ENCODE measurements at places on chromosomes 13 and 19. TPM values are rescaled to one million over a fixed set of nuclear protein-coding genes. Genes with fewer than 3 reads are reported as not detected.

- DNase-seq, result no peak
Measured at GRCh38 chr13:37375724-37376123, 222.8 kb downstream of the POSTN start.

DNA sequence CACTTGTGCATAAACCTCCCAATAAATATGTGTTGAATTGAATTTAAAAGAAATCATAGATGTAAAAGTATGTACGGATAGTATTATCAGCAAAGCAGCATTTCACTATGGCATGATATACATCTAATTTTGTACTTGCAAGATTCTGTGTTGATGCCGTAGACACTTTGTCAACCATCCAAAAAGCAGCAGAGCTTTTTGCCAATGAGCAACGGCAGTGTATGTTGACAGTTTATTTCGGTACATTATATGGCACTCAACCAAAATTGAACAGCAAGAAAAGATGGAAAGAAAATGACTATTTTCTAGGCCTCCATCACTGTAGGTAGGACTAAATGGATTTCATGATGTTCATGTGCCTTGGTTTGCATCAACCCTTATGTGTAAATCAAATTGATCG lies 543.7 kb downstream of the DACH1 start:
- no peak for DNase-seq

- DNase-seq, result no peak
Measured at GRCh38 chr13:71772361-71772760, 94.6 kb downstream of the DACH1 start.

DNA sequence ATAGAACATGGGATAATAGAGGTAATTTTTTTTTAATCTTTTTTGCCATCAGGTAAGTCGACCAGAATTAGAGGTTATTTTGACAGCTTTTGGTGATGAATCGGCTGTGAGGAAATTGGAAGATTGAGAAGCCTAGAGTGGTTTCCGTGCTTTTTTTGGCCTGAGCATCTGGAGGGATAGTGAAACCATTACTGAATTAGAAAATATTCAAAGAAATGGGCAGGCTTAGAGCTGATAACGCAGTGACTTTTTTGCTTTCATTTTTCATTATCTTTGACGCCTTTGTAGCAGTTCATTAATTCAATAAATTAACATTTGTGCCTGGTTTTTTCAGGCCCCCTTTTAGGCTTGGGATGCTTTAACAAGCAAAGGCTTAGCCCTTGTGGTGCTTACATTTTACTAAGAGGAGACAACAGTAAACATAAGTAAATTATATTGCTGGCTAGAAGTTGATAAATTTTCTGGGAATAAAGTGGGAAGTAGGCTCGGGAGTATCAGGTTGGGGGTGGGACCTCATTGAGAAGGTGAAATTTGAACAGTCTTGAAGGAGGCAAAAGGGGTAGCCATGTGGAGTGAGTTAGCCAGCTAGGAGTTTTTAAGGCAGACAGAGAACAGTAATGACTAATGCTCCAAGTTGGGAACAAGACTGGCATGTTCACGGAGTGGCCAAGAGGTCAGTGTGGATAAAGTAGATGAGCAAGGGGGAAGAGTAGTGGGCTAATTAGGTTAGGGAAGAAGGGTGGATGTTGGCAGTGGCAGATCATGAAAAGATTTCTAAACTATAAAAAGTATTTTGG lies 36.5 kb downstream of the GTF2F2 start:
- no peak for DNase-seq

- DNase-seq, result no peak
Measured at GRCh38 chr19:11242025-11242424, 2.6 kb downstream of the ANGPTL8 start.

DNA sequence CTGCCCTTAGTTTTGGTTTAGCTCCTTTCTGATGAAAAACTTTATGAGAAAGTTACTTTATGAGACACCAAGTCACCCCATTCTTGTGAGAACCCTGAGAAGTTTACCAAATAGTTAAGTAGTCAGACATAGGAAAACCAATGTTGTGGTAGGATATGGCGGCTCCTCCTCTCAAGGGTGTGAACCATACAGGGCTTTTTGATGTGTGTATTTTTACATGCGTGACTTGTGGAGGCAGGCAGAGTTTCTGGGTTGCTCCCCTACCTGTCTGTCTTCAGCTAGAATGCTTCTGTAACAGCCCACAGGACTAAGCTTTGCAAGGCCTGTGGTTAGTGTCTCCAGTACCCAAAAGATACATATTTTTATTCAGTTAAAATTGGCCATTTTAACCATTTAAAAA lies 18.3 kb downstream of the UBAC2 start:
- no peak for DNase-seq

GRCh38 chr13:25847635-25848626 lies 203.9 kb downstream of the SHISA2 start:
- DNase-seq, result no peak

DNA sequence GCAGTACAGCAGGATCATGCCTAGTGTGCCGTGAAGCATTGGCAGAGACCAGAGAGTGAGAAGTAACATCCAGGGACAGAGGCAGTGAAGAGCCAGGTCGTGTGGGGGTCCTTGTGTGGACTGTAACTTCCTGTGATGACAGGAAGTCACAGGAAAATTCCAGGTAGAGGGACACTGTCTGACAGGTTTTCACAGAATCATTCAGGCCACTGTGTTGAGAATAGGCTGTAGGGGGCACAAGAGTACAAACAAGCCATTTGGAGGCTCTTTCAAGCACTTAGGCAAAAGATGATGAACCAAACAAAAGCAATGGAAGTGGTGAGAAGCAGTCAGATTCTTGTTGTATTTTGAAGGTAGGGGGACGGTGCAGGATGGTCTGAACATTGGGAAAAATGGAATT lies 46.4 kb downstream of the N4BP2L1 start:
- no peak for DNase-seq

GRCh38 chr19:3065675-3066357 lies 3.5 kb upstream of the TLE5 start:
- DNase-seq, result no peak

GRCh38 chr13:33026489-33027152 lies 10.4 kb downstream of the KL start:
- no peak for DNase-seq

DNA sequence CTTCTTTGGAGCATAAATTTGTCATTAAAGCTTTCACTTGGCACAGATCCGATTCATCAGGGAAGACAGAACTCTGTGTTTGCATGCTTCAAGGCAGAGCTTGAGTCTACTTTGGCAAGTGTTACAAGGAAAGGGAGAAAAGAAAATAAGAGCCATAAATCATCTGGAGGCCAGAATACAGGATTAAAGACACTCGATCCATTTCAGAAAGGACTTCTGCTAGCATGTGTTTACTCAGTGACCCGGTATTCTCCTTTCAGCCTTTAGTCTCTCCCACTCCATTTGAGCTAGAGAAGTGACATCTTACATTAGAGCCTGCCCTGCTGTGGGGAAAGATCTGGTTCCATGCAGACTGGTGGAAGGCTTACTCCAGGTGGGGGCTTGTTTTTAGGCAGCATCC lies 306.4 kb downstream of the KLF5 start:
- no peak for DNase-seq

DNA sequence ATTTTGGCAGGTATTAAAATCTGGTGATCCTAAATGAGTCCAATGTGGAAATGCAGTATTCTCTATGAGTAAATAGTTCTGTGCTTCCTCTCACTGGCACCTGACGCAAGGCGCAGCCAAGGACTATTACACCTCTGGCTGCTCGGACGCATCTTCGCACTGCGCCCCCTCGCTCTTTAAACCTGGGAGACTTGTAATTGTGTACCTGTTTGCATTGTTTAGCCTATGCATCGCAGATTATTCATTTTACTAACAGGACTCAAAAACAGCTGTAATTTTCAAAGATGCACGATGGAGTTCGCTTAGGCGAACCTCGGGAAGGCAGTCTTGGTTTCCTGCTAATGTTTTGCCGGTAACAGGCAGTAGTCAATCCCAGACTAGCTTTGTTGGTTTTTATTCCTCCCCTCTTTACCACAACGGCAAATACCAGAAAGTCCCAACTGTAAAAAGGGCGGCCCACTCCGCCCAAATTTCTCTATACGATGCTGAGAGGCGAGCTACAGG lies 113.2 kb downstream of the KCNRG start:
- peak; percentile 13 for DNase-seq

- DNase-seq, result no peak
Measured at GRCh38 chr13:62799038-62799535, 1383.4 kb upstream of the PCDH20 start.

- DNase-seq, result no peak
Measured at GRCh38 chr13:30862707-30863106, 43.4 kb upstream of the MEDAG start.

DNA sequence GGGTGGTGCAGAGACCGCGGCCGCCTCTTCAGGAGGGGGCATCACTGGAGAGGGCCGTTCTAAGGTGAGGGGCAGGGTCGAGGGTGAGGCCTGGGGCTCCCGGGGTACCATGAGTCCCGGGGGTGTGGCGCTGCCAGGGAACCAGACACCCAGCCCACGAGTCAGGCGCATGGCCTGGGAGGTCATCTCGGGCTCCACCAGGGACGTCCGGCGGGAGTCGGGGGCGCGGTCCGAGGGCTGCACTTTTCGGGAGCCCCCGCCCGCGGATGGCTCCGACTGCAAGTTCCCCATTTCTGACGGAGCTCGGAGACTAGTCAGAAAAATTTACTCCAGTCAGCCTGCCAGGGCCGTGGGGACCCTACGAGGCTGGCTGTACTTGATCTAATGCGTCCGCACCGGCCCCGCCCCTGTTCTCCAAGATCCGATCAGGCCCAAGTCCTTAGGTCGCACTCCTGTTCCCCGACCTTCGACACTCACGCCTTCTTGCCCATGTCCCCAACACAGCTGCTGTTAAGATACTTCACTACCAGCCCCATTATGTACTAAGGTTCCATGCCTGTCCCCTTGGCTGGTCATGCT lies 774 bp downstream of the GGN start:
- no peak for DNase-seq

- DNase-seq, result no peak
Measured at GRCh38 chr13:42892760-42893159, 99.3 kb downstream of the EPSTI1 start.

- no peak for DNase-seq
Measured at GRCh38 chr13:39385621-39386231, 217.3 kb downstream of the LHFPL6 start.

- no peak for DNase-seq
Measured at GRCh38 chr13:19183676-19184075, 2.1 kb upstream of the TUBA3C start.

DNA sequence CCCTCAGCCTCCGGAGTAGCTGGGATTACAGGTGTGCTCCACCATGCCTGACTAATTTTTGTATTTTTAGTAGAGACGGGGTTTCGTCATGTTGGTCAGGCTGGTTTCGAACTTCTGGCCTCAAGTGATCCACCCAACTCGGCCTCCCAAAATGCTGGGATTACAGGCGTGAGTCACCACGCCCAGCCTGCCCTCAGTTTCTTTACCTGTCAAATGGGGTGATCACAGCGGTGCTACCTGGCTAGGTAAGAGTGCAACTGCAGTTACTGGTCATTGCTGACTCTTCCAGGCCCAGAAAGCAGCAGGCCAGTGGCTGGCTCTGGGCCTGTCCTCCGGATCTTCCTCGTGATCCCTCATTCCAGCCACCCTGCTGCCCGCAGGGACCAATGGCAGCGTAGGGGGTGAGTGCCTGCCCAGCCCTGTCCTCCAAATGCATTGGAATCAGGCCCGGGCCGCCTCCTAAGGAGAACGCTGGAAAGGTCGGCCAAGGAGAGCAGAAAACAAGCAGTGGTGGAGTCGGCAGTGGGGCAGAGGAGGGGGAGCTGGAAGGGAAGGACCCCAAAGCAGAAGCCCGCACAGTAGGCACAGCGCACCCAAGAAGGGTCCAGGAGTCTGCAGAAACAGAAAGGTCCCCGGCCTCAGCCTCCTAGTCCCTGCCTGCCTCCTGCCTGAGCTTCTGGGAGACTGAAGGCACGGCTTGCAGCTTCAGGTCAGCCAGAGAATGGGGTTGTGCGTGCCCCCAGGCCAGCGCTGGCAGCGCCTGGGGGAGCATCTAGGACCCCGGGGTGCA lies 1.8 kb upstream of the SLC27A1 start:
- DNase-seq, result no peak

GRCh38 chr13:49567491-49567890 lies 17.9 kb downstream of the RCBTB1 start:
- DNase-seq, result no peak

GRCh38 chr19:43562698-43563241 lies 12.6 kb downstream of the XRCC1 start:
- no peak for DNase-seq

DNA sequence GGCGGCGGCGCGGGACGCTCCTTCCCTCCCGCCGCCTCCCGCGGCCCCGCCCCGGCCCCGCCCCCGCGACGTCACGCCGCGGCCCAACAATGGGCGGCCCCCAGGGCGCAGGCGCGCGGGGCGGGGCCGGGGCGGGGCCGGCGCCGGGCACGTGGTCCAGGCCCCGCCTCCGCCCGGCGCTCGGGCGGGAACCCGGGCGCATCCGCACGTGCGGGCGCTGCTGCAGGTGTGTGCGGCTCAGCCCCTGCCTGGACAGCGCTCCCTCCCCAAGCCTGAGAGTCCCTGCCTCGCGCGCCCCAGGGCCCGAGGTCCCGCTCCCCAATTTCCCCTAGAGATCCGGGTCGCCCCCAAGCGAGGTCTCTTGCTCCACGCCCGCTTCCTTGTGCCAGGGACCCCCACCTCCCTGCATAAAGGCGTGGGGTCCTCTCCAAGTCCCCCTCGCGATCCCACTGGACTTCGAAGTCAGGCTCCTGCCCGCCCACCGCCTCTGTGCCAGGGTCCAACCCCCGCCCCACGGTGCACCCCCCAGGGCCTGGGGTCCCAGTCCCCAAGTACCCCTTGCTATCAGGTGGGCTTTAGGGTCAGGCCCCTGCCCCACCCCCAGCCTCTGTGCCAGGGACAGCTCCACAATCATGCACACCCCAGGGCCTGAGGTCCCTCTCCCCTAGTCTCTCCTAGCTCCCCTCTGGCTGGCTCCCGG lies at the start of gene MEX3D:
Gene MEX3D, minus strand, starts transcription at position 6 of the 700 bp plus-strand sequence. CDS start 267 bp downstream, outside the sequence.
- DNase-seq, result peak; percentile 61

- no peak for DNase-seq
Measured at GRCh38 chr13:31987535-31988170, 43.9 kb upstream of the FRY start.

DNA sequence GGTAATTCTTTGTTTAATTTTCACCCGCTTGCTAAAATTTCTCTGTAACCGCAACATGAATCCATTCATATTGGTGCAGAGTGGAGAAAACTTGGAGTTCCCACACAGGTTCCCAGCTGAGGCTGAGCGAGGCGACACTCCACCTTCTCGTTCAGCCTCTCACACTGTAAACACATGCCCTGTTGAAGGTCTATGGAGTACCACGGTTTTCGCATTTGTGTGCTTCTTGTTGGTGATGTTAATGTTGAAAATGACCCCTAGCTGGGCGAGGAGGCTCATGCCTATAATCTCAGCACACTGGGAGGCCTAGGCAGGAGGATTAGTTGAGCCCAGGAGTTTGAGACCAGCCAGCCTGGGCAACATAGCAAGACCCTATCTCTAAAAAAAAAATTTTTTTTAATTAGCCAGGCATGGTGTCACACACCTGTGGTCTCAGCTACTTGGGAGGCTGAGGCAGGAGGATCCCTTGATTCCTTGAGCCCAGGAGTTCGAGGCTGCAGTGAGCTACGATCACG lies 67.2 kb downstream of the ARHGEF18 start:
- no peak for DNase-seq

SPRY2 gene
- 53.8 TPM for polyA plus RNA-seq

UFM1 gene
- 104 TPM for polyA plus RNA-seq

ZIK1 gene
- 17.0 TPM for polyA plus RNA-seq

LILRB1 gene
- 1.00 TPM for polyA plus RNA-seq

ZNF296 gene
- polyA plus RNA-seq, result 0.96 TPM

CFAP97D2 gene
- polyA plus RNA-seq, result not detected

GJB6 gene
- polyA plus RNA-seq, result 2.3 TPM

ZIC2 gene
- polyA plus RNA-seq, result not detected

IZUMO2 gene
- 0.37 TPM for polyA plus RNA-seq

NAXD gene
- 41.7 TPM for polyA plus RNA-seq

TMEM145 gene
- polyA plus RNA-seq, result 0.76 TPM

MCOLN1 gene
- 19.7 TPM for polyA plus RNA-seq

ZNF541 gene
- 0.26 TPM for polyA plus RNA-seq

LNX2 gene
- 12.7 TPM for polyA plus RNA-seq

Data from right renal pelvis (tissue), 4 donors.